ENCODE measurements at places on chromosomes 3 and 15.

- no peak for DNase-seq
These were observed 199.6 kb upstream of the CTNNB1 start for GRCh38 chr3:40999682-41000081.

GRCh38 chr3:42746455-42747450, 26.3 kb downstream of the CCDC13 start:
- DNase-seq = no peak

DNA sequence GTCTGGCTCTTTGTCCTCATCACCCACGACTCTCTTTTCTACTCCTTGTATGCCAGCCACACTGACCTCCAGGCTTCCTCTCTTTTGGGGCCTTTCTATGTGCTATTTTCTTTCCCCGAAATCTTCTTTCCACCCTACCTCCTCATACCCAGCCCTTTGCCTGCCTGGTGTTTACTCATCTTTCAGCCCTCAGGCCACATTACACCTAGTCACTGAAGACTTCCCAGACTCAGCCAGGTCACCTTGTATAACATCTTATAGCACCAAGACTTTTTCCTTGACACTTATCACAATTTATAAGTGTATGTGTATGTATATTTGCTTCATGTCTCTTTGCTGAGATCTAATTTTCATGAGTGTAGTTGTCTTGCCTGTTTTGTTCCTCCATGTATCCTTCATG, 396.4 kb downstream of the NLGN1 start:
- DNase-seq = no peak

DNA sequence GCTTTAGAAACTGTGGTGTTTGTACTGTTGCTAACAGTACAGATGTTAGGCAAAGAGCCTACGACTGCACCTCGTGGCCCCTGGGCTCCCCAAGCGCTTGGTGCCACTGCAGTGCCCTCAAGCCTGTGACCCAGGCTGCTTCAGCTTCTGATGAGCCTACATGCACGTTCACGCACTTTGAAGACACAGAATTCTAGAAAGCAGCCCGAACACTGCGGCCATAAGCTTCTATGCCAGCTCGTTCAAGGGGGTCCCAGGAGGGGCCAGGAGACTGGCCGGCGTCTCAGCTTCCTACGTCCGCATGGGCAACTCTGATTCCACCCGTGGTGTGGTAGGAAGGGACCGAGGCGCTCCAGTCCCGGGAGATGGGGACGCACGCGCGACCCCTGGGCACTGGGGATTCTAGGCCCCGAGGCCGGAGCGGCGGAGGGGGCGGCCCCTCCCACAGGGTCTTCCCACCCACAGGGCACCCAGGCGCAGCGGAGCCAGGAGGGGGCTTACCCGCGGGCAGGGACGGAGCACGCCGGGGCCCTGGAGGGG, 653 bp downstream of the MYO5C start:
- DNase-seq = no peak

DNA sequence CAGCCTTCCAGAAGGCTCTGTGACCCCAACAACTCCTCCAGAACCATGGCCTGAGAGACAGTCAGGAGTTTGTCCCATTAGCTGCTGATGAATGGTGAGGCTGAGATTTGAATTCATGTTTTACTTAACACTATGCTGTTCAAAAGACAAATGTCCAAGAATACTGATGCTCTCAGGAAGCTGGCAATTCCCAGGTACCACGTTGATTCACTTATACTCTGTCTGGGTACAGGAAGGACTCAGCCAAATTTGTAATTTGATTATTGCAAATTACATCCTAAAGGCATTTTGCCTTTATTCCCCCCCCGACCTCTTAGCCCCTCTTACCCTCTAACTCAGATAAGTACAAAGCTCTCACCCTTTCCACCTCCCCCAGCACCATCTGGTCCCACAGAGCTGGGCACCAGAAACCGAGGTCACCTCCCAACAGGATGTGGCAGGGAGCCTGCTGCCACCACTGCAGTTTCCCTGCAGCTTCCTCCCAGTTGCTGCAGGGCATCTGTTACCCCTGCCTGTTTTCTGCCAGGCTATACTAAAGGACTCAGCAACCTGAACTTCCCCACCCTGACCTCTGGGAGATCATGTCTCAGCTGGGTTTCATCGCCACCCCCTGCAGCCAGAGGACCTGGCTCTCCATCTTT, 33.6 kb downstream of the EAF1 start:
- DNase-seq = no peak

- DNase-seq = no peak
These were observed 60.0 kb upstream of the SEC13 start for GRCh38 chr3:10380906-10381305.

DNA sequence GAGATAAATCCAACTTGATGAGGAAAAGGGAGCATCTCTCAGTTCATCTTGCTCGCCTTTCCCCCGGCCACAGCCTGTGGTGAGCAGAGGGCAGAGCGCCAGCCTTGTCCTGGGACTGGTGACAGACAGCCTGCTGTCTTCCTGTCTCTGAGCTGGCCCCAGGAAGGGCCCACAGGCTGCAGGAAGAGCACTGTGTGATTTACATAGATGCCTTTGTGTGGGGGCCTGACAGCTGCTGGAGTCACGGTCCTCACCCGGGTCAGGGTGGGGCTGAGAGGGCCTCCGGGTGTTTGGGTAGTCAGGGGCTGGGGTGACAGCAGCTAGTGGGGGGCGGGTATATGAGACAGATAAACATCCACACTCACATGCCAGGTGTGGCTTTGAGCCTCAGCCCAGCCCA, 29.3 kb downstream of the PLA2G4D start:
- no peak for DNase-seq

DNA sequence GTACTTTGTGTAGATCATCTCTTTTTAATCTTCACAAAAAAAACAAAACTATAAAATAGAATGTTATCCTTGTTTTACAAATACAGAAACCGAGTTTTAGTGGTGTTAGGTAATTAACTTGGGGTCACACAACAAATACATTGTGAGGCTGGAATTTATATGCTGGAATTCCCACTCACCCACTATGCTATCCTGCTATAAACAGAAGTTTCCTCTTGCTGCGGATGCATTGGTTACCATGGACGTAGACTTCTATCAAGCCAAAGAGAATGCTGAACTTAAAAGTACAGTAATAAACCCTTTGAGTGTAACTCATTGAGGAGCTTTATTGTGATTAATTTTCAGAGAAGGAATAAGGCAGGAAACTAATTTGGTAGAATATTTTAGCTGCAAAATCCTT, 9.2 kb downstream of the SNAP23 start:
- no peak for DNase-seq

GRCh38 chr3:121223116-121223515, 315.1 kb downstream of the STXBP5L start:
- DNase-seq = no peak

- DNase-seq = no peak
These were observed 96.2 kb downstream of the CORO2B start for GRCh38 chr15:68674975-68675374.

GRCh38 chr3:139291276-139292051, 52.4 kb upstream of the MRPS22 start:
- DNase-seq = no peak

DNA sequence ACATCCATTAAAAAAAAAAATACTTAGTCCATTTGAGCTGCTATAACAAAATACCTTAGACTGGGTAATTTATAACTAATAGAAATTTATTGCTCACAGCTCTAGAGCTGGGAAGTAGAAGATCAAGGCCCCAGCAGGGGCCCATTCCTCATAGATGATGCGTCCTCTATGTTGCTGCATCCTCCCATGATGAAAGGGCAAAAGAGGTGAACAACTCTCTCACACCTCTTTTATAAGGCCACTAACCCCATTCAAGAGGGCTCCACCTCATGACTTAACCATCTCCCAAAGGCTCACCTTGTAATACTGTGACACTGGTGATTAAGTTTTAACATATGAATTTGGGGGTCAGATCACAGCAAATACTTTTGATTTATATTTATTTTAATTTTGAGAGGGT, 3.0 kb upstream of the TLNRD1 start:
- DNase-seq = no peak

DNA sequence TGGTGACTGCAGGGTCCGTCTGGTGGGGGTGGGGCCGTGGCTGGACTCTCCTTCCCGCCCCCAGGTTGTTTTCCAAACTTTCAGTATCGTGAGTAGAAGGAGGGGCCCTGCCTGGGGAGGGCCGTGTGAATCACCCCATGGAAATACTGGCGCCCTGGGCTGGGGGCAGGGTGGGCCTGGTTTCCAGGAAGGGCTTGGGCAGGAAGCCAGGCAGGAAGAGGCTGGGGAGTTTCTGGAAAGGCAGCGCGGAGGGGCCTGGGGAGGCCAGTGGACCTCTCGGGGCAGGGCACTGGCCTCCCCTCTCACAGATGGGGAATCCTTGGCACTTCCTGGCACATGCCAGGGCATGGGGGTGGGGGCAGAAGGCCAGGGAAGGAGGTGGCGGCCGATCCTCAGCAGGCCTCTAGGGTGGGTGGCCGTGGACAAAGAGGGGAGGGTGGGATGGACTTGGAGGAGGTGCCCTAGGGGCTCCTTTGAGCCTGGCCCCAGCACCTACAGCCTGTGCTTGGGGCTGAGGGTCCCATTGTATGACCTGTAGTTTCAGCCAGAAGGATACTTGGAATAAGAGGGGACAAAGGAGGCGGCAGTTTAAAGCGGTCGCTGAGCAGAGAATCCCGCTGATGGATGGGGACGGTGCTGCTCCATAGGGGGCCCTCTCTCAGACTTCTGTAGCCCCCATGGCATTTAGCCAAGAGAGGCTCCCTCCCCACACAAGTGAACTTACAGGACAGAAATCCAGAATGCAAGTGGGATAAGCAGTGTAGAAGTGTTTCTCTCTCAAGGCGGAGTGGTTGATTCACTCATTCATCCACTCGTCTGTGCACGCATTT, 56.5 kb upstream of the GATA2 start:
- no peak for DNase-seq

DNA sequence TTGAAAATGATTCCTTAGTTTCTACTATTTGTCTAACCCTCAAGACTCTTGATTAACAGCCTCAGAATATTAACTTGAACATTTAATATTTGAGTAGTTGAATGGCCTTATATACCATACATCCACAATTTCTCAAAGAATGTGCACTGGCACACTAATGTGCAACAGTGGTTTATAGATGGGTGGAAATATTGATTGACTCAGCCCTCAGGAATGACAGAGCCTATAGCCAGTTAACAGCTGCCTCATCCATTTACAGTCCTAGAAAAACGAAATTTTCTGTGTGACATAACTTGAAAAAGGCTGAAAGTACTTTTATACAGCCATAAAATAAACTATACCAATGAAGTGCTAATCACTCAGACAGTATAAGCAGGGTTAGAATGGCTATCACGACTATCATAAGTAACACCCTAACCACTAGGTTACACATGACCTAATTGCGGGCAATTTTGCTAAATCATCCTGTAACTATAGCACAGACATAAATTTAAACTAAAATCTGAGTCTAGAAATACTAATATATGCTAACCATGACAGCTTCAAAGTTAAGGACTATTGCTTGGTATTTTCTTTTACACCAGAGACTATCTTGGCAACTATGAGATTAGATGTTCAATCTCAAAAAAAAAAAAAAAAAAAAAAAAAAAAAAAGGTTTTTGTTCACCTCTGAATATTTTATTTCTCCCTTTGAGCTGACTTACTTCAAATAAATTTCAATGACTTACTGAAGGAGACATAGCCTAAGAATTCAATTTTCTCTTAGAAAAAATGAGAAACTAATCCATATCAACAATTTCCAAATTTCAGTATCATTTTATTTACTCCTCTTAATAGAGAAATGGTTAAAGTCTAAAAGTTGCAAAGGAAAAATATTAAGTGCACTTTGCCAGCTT, 9.3 kb downstream of the SECISBP2L start:
- no peak for DNase-seq

DNA sequence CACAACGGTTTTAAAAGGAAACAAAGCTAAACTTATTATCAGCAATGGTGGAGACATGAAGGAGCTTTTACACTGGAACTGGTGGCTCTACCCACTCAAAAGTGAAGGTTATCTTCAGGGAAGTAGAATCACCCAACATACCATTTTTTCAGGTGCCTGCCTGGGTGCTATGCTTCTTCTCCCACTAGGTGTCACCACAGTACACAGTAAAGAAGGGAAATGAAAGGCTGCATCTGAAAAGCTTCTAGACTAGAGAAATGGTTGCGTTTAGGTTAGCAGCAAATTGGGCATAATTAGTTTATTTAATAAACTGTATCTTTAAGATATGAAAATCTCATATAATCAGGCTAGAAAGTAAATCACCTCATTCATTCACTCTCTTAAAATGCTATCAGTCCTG, 47.0 kb upstream of the SELENOK start:
- peak; percentile 35 for DNase-seq

- no peak for DNase-seq
These were observed 105.8 kb upstream of the RASGRP1 start for GRCh38 chr15:38670128-38671005.

- no peak for DNase-seq
These were observed 602.0 kb downstream of the TBL1XR1 start for GRCh38 chr3:176595307-176595706.

DNA sequence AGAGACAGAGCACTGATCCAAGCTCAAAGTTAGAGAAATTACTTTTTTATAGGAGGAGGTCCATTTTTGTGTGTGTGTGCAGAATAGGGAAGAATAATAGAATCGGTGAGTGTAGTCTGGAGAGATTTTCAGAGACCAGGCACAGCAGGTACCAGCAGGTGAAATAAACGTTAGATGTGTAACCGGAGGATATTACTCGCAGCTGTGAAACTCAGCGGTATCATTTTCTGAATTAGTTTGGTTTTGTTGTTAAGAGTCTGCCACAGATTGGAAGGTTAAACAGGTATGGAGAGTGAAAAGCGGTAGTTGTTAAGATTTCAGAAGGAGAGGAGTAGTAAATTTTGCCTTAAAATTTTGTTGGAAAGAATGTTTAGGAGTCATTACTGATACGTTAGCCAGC, 69.9 kb downstream of the RGMA start:
- DNase-seq = no peak

DNA sequence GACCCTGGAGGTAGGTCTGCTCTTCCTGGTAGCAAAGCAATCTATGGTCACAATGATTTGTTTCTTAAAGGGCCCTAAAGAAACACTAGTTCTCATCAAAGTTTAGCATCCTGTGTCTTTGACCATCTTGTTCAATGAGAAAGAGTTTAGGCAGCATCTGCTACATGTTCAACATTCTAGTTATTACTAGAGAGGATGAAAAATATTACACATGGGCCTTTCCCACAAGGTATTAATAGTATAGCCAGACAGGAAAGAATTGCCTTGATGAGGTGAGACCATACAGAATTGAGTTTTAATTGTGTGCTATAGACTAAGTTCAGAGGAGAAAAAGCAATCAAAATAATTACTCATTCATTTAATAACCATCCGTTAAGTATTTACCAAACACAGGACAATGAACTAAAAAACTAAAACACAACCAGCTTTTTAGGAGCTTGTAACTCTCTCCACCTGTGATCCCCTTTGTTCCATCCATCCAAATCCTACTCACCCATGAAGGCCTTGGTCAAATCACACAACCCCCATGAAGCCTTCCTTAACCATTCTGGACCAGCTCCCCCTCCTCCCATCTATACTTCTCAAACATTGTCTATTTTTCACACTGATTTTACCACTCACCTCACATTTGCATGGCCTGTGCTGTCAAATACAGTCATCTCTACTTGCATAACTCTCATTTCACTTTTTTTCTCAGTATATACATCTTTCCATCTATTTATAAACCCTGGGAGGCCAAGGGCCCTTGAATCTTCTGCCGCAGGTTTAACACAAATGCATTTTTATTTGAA, 122.9 kb downstream of the RORA start:
- no peak for DNase-seq
